Large intestine (tissue), 12 donors: ENCODE measurements at places on chromosomes 11 and 22. TPM values are rescaled to one million over a fixed set of nuclear protein-coding genes. Genes with fewer than 3 reads are reported as not detected.

- H3K27me3 ChIP-seq, result no peaks in the 10 kb centered on the region
- H3K36me3 ChIP-seq, result no peaks in the 10 kb centered on the region
These were observed 101.0 kb downstream of the ME3 start for GRCh38 chr11:86571273-86571948.

DNA sequence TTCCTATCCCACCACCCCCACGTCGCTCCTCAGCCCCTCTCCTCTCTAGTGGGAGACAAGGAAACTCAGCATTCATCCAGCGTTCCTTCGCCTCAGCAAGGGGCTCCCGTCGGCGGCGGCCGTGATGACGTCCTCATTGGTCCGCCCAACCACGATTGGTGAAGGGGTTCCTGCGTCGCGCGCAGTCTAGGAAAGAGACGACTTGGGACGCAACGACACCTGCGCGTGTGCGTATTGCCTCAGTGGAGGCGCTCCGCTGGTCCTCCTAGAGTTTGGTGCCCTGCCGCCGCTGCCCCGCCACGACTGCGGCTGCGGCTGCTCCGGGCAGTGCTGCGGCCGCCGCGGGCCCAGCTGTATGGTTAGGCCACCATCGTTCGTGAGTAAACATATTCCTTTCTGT is 56.6 kb downstream of the CCDC81 start:
- no peaks in the 10 kb centered on the region for H3K4me1 ChIP-seq
- H3K36me3 ChIP-seq, result no peaks in the 10 kb centered on the region
- DNase-seq, result no peak
- no peak overlapping the region for H3K27ac ChIP-seq
- no peak overlapping the region for H3K4me3 ChIP-seq

GRCh38 chr22:47698906-47699305 is 936.5 kb downstream of the TBC1D22A start:
- no peak overlapping the region for H3K27ac ChIP-seq
- H3K4me1 ChIP-seq, result no peaks in the 10 kb centered on the region
- DNase-seq, result no peak
- H3K4me3 ChIP-seq, result no peak overlapping the region
- no peaks in the 10 kb centered on the region for H3K27me3 ChIP-seq

LIF gene
- polyA plus RNA-seq, result 27.6 TPM

MRE11 gene
- polyA plus RNA-seq, result 21.5 TPM

GRCh38 chr22:48975316-48975741 is 852.3 kb downstream of the BRD1 start:
- no peak overlapping the region for H3K27ac ChIP-seq
- H3K36me3 ChIP-seq, result no peaks in the 10 kb centered on the region
- H3K4me1 ChIP-seq, result no peaks in the 10 kb centered on the region
- no peak for DNase-seq

TREH gene
- 74.4 TPM for polyA plus RNA-seq

FAM180B gene
- 0.19 TPM for polyA plus RNA-seq

GRCh38 chr22:22884010-22884887 is 3.4 kb upstream of the IGLL5 start:
- H3K36me3 ChIP-seq, result no peaks in the 10 kb centered on the region
- no peaks in the 10 kb centered on the region for H3K27me3 ChIP-seq
- H3K4me1 ChIP-seq, result no peaks in the 10 kb centered on the region
- H3K27ac ChIP-seq, result no peak overlapping the region

DNA sequence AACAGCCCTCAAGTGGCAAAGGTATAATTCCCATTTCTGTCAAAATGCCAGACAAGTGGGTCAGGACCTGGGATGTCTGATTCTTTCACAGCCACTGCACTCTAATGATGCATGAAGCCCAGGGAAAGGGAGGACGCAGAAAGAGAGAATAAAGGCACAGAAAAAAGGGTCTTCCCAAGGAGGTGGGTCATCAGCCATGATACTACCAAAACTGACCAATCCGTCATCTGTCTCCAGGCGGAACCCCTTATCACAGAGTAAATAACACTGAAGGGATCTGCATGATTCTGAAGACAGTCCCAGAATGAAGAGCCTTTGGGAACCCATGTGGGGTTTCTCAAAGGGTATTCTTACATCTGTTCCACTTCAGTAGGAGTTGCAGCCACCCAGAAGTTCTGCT is 73.8 kb upstream of the OPCML start:
- no peaks in the 10 kb centered on the region for H3K36me3 ChIP-seq
- no peaks in the 10 kb centered on the region for H3K4me1 ChIP-seq
- H3K4me3 ChIP-seq, result no peak overlapping the region
- H3K27me3 ChIP-seq, result no peaks in the 10 kb centered on the region
- no peak for DNase-seq

DNA sequence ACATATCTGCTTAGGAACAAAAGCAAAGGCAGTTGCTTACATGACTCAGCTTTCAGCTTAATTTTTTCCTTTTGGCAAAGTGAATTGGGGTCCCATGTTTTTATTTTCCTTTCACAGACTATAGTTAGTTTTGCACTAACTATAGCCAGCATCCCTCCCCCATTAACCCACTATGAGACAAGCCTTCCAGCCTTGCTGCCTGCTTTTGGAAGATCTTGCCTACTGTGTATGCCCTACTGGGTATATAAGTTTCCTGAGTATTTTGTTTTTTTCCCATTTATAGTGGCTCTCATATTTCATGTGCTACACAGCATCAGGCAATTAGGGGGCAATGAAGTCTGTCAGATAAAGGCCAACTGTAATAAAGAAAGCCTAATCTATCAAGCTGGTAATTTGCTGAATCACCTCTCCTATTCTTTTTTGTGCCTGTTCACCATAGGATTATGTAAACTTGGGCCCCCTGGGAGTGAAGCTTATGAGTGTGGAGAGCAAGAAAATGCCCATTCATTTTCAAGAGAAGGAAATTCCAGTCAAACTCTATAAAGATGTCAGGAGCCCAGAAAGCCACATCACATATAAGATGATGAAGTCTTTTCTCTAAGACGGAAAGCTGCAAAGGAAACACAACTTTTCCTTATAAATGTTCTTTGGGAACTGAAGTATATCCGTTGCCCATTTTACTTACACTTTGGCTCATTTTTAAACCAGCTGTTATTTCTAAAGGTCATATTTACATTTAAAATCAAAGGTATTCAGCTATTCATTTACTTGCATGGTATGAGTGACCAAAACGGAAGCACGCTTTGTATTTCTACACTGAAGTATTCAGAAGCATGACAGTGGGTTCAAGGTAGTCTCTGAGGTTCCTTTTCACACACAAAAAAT is 64.0 kb downstream of the CCDC83 start:
- H3K4me1 ChIP-seq, result no peaks in the 10 kb centered on the region
- H3K36me3 ChIP-seq, result no peaks in the 10 kb centered on the region
- H3K27me3 ChIP-seq, result no peaks in the 10 kb centered on the region
- DNase-seq, result no peak
